Activated T-cell treated with anti-CD3 and anti-CD28 coated beads, Interleukin-2, amount 50 U/mL, for 72 hours (primary cell): ENCODE measurements at places on chromosomes 4 and X. TPM values are rescaled to one million over a fixed set of nuclear protein-coding genes. Genes with fewer than 3 reads are reported as not detected.

- no peaks in the 10 kb centered on the region for H3K4me1 ChIP-seq
- no peak overlapping the region for H3K4me3 ChIP-seq
- H3K36me3 ChIP-seq: no peaks in the 10 kb centered on the region
- DNase-seq: no peak
- H3K27ac ChIP-seq: no peak overlapping the region
- no peaks in the 10 kb centered on the region for H3K27me3 ChIP-seq
Measured at GRCh38 chr4:28350485-28350884, 1489.8 kb downstream of the STIM2 start.

- H3K36me3 ChIP-seq: no peaks in the 10 kb centered on the region
- no peak overlapping the region for H3K4me3 ChIP-seq
- H3K27ac ChIP-seq: no peak overlapping the region
- H3K27me3 ChIP-seq: no peaks in the 10 kb centered on the region
- no peak for DNase-seq
Measured at GRCh38 chrX:22699581-22700091, 300.1 kb upstream of the DDX53 start.

DNA sequence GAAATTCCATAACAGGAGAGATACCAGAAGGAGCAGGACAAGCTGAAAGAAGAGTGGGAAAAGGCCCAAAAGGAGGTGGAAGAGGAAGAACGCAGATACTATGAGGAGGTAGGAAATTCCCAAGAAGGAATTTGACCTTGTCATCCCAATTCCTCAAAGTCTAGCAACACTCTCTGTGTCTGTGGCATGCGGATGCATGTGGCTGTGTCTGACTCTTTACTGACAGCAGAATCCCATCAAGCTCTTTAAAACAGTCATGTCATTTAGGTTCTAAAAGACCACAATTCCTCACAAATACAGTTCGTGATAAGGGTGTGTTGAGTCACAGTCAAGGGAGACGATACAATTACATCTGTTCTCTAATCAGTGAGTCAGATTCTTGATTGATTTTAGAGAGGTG is 68.5 kb downstream of the PHOX2B start:
- no peaks in the 10 kb centered on the region for H3K36me3 ChIP-seq
- H3K4me1 ChIP-seq: no peaks in the 10 kb centered on the region
- no peaks in the 10 kb centered on the region for H3K27me3 ChIP-seq
- H3K27ac ChIP-seq: no peak overlapping the region

DNA sequence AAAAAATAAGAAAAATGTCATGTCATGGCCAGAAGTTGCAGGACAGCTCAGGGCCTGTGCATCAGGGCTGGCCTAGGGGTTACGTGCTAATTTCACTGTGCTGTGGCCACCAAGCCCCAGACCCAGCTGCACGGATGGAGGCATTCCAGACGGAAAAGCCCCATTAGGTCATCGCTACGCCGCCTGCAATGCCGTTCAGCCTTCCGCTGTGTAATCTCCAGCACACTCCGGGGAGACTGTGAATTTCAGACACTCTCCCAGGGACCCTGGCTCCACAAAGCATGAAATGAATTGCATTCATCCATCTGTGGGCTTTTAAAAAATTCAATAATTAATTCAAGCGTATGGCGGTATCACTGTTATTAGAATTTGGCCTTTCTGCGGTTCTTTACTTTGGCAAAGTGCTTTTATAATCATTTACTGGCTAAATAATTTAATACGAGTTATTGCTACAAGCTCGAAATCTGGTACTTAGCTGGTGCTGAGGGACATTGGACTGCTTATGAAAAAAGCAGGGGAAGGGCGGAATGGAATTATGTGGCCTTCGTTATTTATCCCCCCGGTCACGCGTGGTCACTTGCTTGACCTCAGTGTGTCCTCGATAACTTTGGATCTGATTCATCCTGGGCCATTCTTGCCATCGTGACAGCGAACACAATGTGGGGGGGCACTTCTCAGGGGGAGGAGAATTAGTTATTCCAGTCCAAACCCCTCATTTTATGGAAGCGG is 9.0 kb upstream of the NSG1 start:
- H3K27ac ChIP-seq: no peak overlapping the region
- H3K27me3 ChIP-seq: peaks cover 15% of the 10 kb centered on the region
- no peak for DNase-seq
- no peak overlapping the region for H3K4me3 ChIP-seq

- no peak overlapping the region for H3K4me3 ChIP-seq
- no peaks in the 10 kb centered on the region for H3K36me3 ChIP-seq
- H3K27ac ChIP-seq: no peak overlapping the region
- no peaks in the 10 kb centered on the region for H3K4me1 ChIP-seq
- no peaks in the 10 kb centered on the region for H3K27me3 ChIP-seq
Measured at GRCh38 chr4:136864604-136865185, 667.6 kb downstream of the PCDH18 start.

GRCh38 chr4:139607502-139608060 is 51.6 kb upstream of the SETD7 start:
- no peak for DNase-seq
- no peak overlapping the region for H3K27ac ChIP-seq
- H3K27me3 ChIP-seq: peaks cover 22% of the 10 kb centered on the region

- H3K4me1 ChIP-seq: no peaks in the 10 kb centered on the region
- H3K36me3 ChIP-seq: no peaks in the 10 kb centered on the region
- H3K27ac ChIP-seq: no peak overlapping the region
- no peak overlapping the region for H3K4me3 ChIP-seq
- H3K27me3 ChIP-seq: peaks cover 6% of the 10 kb centered on the region
Measured at GRCh38 chr4:79621061-79621460, 213.0 kb upstream of the GK2 start.

DNA sequence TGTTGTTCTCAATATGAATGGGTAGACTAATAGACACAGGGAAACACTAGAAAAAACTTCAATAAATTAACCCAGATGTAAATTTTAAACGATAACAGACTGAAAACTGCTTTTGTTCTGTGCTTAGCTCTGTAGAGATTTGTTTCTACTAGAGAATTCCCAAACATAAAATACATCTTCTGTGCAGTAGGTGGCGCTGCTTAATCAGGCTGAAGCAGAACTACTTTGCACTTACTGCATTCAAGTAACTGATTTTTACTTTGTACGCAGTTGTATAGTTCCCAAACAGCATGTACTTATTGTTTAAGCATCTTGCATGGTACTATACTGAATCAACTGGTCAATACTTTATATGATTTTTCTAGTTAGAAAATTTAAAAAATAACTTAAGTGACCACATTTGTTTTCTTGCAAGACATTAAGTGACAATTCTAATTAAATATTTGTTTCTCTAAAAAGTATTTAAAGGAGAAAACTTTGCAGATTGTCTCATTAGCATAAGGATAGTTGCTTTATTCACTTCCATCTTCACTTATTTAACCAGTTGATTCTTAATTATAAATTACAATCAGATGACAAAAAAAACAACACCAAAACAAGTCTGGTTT is 490.6 kb downstream of the IL15 start:
- H3K4me3 ChIP-seq: no peak overlapping the region
- no peak overlapping the region for H3K27ac ChIP-seq
- peaks cover 21% of the 10 kb centered on the region for H3K4me1 ChIP-seq
- peaks cover 5% of the 10 kb centered on the region for H3K36me3 ChIP-seq

GRCh38 chr4:37599092-37599790 is 86.9 kb downstream of the RELL1 start:
- no peak for DNase-seq
- no peak overlapping the region for H3K4me3 ChIP-seq
- H3K4me1 ChIP-seq: peaks cover 23% of the 10 kb centered on the region
- no peaks in the 10 kb centered on the region for H3K27me3 ChIP-seq
- H3K36me3 ChIP-seq: no peaks in the 10 kb centered on the region
- H3K27ac ChIP-seq: peak overlapping the region; percentile 58

DNA sequence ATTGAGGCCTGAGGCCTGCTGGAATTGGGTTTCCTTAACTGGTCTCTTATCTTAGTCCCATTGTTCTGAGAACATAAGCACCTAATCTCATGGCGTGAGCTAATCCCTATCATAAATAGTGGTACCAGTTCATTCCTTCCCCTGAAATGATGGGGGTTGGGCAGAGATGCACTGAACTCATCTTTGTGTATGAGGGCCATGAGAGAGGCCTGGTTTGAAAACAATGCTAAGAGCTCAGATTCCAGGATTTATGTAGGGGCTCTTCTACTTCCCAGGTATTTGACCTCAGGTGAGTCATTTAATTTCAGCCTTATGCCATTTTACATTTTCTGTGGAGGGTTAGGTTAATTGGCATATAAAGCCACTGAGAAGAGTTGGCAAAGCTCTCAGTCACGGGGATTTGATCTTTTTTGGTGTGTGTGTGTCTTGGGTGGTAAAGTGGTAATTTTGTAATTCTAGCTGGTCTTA is 4.4 kb downstream of the RBM3 start:
- no peaks in the 10 kb centered on the region for H3K27me3 ChIP-seq
- no peak for DNase-seq
- peaks cover 32% of the 10 kb centered on the region for H3K36me3 ChIP-seq
- no peak overlapping the region for H3K4me3 ChIP-seq
- peaks cover 15% of the 10 kb centered on the region for H3K4me1 ChIP-seq

DNA sequence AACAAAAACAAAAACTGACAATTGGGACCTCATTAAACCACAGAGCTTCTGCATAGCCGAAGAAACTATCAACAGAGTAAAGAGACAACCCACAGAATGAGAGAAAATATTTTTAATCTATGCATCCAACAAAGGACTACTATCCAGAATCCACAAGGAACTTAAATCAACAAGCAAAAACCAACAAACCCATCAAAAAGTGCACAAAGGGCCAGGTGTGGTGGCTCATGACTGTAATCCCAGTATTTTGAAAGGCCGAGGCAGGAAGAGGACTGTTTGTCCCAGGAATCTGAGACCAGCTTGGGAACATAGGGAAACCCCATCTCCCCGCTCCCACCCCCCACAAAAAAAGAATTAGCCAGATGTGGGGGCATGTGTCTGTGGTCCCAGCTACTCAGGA is 10.7 kb downstream of the C4orf51 start:
- DNase-seq: no peak
- no peak overlapping the region for H3K4me3 ChIP-seq
- no peaks in the 10 kb centered on the region for H3K4me1 ChIP-seq
- H3K27me3 ChIP-seq: peaks cover 17% of the 10 kb centered on the region

DNA sequence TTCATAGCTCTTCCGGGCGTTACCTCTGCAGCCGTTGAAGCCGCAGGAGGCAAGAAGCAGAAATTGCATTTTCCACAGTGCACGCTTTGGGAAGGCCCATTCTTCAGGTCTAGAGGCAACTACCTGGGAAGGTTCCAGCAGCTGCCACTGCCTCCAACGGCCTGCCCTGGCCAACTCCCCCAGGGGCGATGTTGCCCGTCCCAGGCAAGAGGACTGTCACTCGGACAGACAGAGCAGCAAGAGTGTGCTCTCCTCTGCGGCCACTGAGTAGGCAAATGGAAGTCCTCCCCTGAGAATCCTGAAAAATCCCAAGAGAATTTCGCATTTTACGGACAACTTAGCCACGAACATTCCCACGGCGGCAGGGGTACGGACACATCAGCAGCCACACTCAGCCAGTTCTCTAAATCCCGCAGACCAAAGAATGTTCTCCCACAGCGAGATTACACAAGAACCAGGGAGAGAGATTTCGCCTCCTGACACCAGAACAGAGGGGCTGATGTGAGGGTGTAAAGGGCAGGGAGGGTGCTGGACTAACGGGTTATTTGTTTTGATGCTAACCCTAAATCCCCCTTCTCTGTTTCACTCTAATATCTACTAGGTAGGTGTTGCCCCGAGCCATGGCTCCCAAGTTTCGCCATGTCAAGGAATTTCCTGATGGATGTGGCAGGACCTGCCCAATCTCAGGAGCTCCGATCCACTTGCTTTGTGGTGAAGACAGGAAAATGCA is 63.8 kb downstream of the SEPSECS start:
- no peak overlapping the region for H3K4me3 ChIP-seq
- no peak for DNase-seq
- peaks cover 4% of the 10 kb centered on the region for H3K36me3 ChIP-seq
- H3K27ac ChIP-seq: no peak overlapping the region
- peaks cover 9% of the 10 kb centered on the region for H3K27me3 ChIP-seq

GRCh38 chrX:139739138-139739537 is 31.2 kb upstream of the MCF2 start:
- H3K36me3 ChIP-seq: peaks cover 10% of the 10 kb centered on the region
- peak; percentile 37 for DNase-seq
- H3K27ac ChIP-seq: peak overlapping the region; percentile 57
- H3K27me3 ChIP-seq: peaks cover 7% of the 10 kb centered on the region
- H3K4me3 ChIP-seq: no peak overlapping the region

- H3K27me3 ChIP-seq: peaks cover 67% of the 10 kb centered on the region
- no peak overlapping the region for H3K4me3 ChIP-seq
- H3K36me3 ChIP-seq: no peaks in the 10 kb centered on the region
- DNase-seq: no peak
- H3K4me1 ChIP-seq: peaks cover 5% of the 10 kb centered on the region
Measured at GRCh38 chr4:159042097-159042605, 60.7 kb upstream of the RAPGEF2 start.

DNA sequence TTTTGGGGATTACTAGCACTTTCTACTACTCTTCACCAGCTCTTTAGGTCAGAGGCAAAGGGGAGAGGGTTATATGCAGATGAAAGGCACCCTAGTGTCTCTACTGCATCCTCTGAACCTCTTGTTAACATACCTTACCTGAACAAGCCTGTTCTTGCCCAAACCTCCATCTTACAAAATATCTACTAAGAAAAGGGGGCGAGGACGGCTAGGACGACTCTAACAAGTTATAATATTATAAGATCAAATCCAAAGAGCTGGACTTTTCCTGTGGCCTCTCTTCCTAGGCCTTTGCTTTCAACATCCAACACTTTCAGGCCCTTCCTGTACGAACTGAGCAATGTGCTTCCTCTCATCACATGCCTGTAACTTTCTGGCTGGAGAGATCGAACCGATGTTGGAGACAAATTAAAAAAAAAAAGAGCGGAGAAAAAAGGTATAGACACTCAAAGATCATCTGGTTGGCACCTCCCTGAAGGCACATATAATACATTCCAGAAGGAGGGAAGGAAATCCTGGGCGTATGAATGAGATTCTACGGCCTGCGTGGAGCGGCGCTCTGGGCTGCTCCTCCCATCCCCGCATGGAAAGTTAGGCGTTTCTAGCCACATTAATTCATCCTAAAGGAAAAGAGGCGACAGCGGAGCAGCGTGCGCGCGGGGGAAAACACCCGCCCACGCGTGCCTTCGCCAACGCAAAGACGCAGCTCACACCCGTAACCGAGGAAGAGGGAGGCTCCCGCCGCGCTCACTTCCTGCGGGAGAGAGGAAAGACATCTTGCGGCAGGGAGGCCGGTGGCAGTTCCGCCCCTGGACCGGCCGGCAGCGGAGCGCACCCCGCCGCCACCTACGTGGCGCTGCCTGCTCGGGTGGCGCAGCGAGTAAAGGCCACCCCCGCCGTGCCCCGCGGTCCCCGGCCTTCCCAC is 808 bp downstream of the PRDM5 start:
- peaks cover 53% of the 10 kb centered on the region for H3K27me3 ChIP-seq
- peak overlapping the region; percentile 91 for H3K4me3 ChIP-seq
- peak; percentile 49 for DNase-seq
- no peaks in the 10 kb centered on the region for H3K36me3 ChIP-seq

The EPGN gene
- total RNA-seq: not detected

The ZIC3 gene
- total RNA-seq: not detected

The RGN gene
- total RNA-seq: not detected

The AFF2 gene
- total RNA-seq: 1.4 TPM
